Activated CD8-positive, alpha-beta memory T cell treated with anti-CD3 and anti-CD28 coated beads for 48 hours (primary cell): ENCODE measurements at places on chromosomes 11 and 22.

GRCh38 chr11:8318536-8318935 lies 54.9 kb upstream of the LMO1 start:
- DNase-seq: no peak

- DNase-seq: no peak
These were observed 136.9 kb downstream of the MYO18B start for GRCh38 chr22:25878933-25879332.

- no peak for DNase-seq
These were observed 6.7 kb downstream of the ASCC2 start for GRCh38 chr22:29831186-29831921.

GRCh38 chr11:77705195-77705875 lies 67.7 kb upstream of the CLNS1A start:
- DNase-seq: peak; percentile 9

GRCh38 chr11:77191429-77191822 lies 63.4 kb downstream of the MYO7A start:
- no peak for DNase-seq
